ENCODE measurements at places on chromosomes 4 and X.

- no peak for DNase-seq
These were observed at the start of gene GPRASP2 for GRCh38 chrX:102712216-102712966. TSS of gene GPRASP2 (plus strand) at chrX:102712448. CDS start at chrX:102714870, 2,422 bp downstream.

DNA sequence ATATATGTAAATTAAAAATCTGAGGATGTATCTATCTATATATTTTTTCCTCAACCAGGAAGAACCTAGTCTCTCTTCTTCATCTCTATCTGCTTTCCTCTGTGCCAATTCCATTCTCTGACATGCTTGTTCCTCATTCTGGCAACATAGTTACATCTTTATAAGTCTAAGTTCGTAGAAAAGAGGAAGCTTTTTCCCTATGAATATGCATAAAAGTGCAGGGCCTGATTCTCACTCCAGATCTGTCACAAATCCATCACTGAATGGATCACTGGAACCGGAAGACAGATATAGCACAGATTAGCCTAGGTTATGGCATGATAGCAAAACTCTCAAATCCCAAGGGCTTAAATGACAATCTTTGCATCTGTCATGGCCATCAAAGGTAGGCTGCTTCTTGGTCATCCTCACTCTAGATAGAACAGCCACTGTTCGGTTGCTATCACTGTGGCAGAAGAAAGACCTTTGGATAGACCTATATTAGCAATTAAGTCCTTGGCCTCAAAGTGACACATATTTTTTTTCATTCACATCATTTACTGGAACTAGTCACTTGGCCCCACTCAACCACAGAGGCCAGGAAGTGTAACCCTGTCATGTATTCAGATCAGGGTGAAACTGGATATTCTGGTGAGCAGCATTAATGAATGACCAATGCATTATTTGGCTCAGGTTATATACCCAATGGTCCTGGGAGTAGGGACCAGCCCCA, 22.2 kb downstream of the DTHD1 start:
- DNase-seq: no peak

GRCh38 chrX:135009057-135009610, 13.2 kb downstream of the RTL8B start:
- DNase-seq: no peak

DNA sequence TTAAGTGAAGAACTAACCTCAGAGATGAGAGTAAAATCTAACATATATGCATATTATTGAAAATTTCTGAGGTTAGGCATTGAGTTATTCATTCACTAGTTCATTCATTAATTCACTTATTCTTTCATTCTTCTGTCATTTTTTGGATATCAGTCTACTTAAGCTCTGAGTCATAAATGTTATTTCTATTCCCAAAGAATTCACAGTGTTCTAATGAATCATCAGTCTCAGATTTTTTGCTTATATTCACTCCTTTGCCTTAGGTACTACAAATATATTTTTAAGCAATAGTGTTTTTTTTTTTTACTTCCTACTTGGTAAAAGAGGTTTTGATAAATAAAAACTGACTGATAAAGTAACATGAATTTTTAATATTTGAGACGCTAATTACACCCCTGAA, 95.2 kb upstream of the DKK2 start:
- no peak for DNase-seq

DNA sequence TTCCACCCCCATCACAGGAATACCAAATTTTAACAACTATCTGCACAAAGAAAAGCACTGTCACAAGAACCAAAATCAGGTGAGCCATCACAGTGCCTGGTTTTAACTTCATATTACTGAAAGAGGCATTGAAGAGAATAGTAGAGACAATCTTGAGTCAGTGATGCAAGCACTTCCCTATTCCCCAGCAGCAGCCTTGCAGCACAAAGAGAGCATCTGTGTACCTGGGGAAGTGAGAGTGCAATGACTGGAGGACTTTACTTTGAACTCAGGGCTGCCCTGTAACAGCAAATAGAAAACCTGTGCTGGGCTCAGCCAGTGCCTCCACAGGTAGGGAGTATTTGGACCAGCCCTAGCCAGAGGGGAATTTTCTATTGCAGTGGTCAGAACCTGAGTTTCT, 361.8 kb downstream of the TEX13C start:
- no peak for DNase-seq

DNA sequence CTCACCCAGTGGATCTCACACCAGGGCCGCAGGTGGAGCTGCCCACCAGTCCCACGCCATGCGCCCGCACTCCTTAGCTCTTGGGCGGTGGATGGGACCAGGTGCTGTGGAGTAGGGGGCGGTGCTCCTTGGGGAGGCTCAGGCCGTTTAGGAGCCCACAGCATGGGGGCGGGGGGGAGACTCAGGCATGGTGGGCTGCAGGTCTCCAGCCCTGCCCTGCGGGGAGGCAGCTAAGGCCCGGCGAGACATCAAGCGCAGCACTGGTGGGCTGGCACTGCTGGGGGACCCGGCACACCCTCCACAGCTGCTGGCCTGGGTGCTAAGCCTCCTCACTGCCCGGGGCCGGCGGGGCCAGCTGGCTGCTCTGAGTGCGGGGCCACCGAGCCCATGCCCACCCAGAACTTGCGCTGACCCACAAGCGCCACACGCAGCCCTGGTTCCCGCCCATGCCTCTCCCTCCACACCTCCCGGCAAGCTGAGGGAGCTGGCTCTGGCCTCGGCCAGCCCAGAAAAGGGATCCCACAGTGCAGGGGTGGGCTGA, 312.9 kb upstream of the GIMD1 start:
- no peak for DNase-seq

GRCh38 chr4:68372588-68372987, 22.7 kb upstream of the YTHDC1 start:
- no peak for DNase-seq

GRCh38 chrX:78831523-78831922, 84.0 kb downstream of the LPAR4 start:
- no peak for DNase-seq

DNA sequence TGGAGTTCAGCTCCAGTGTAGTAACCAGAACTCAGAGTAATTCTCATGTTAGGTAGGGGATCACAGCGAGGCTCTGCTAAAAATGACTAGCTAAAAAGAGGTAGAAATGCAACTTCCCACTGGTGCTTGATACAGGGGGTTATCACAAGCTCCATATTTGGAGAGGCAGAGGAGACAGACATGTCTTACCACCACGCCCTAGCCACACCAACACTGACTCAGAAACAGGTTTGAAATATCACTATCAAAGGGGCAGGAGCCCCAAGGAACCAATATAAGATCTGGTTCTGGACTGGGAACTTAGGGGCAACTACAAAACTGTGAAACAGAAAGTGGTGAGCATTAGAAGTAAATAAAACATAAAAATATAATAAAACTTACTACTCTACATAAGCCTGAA, 62.9 kb downstream of the IQCM start:
- DNase-seq: no peak

DNA sequence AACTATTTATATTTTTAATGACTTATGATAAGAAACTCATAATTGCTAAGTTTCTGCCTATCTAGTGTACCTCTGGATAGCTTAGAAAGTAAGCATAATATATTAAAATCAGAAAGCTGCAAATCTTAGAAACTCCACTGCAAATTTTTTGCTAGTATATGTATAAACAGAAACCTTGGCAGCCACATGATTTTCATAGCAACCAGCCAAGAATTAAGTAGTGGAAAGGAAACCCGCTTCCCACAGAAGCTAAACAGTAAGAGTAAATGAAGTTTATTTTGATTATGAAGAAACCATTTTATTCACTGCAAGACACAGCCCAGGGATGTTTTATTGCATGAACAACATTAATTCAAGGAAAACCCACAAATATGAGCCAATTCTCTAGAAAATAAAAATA, 872.5 kb upstream of the ADGRL3 start:
- no peak for DNase-seq

- DNase-seq: peak; percentile 40
These were observed 4.5 kb downstream of the MID1IP1 start for GRCh38 chrX:38805432-38806389.

DNA sequence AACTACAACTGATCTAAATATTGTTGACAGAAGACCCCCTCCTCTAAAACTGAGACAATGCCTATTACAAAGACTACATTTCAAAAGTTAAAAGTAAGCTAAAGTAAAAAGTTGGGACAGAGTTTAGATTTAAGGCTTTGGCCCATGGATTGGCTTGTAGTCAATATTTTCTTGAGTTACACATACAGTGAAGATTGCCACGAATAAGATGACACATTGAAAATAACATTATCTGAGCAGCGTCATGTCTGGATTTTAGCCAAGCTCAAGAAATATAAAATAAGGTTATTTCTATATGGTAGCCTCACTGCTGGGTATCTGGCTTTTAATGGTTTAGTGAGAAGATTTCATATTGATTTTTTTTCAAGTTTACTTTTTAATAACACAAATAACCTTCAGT, 266.2 kb upstream of the LDB2 start:
- DNase-seq: no peak

GRCh38 chrX:40340116-40340515, 240.7 kb upstream of the ATP6AP2 start:
- DNase-seq: peak; percentile 2

DNA sequence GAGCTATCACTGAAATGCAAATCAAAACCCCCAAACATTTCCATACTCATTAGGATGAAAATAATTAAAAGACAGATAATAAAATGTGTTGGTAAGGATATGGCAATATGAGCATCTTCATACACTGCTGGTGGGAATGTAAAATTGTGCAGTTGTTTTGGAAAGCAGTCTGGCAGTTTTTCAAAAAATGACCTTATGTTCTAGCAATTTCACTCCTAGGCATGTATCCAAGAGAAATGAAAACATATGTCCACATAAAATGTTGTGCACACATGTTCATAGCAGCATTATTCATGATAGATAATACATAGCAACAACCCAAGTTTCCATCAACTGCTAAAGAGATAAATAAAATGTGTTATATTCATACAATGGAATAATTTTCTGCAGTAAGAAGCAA, 14.8 kb upstream of the GPRASP2 start:
- DNase-seq: no peak

- DNase-seq: no peak
These were observed 46.9 kb downstream of the ACOX3 start for GRCh38 chr4:8393593-8394038.

- no peak for DNase-seq
These were observed 287.2 kb downstream of the FRMPD4 start for GRCh38 chrX:12425496-12425895.

DNA sequence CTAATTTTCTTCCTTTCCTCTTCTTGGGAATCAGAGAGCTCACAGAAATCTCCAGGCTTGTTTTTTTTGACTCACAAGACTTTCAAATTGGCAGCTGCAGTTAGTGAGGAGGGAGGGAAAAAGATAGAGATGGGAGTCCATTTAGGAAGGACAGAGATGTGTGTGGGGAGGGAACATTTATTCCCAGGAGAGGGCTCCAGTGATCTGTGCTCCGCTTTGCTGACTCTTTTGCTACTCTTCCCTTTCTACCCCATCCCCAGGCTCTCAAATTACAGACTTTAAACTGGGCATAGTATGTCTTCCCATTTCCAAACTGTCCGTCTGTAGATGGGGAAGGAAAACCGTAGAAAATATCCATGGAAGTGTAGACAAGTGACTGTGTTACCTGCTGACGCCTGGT, 39.1 kb upstream of the UCP1 start:
- DNase-seq: no peak

DNA sequence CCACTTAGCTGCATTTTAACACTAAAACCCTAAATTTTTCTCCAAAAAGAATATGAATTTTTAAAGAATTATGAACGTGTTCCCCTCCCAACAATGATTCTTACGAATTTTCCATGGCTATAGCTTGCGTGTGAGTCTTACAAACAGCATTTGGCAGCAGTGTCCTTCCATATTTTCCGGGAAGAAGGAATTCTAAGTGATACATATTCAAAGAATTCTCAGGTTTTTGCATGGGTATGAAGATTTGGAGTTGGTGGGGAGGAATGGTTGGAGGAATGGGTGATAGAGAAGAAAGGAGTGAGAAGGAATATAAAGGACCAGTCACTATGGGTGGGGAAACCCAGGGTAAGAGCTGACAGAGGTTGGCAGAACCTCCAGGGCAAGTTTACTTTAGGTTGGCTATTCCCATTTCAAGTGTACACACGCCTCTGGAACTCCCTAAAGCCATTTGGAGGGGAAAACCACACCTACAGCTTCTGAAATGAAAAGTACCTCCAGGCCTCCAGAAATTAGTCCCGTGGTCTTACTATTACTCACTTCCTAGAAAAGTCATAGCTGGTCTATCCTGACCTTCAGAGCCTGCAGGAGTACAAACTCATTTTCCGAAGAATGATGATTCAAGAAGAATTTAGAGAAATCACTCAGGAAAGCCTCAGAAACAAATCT, 420.8 kb upstream of the DIPK2B start:
- DNase-seq: no peak

GRCh38 chrX:45750639-45751038, 550.0 kb upstream of the DIPK2B start:
- DNase-seq: no peak

- no peak for DNase-seq
These were observed 49.1 kb downstream of the PRKG2 start for GRCh38 chr4:81165861-81166430.

DNA sequence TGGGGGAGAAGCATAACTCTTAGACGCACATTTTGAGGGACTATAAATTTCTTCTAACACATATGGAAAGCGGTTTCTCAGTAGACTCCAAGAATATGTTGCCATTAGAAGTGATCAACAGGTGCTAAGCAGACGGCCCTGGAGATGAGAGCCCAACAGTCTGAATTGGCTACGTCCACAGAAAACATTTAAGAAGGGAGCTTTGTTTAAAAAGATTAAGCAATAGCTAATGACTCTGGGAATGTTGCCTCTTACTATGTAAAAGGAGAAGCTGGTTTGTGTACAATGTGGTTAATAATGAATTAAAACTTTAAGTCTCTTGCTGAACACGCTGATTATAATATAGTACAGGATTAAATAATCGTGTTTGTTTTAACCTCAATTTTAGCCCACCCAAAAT, 399.5 kb downstream of the SMARCA1 start:
- no peak for DNase-seq

- DNase-seq: no peak
These were observed 16.5 kb upstream of the SYNPO2 start for GRCh38 chr4:118872181-118872580.

DNA sequence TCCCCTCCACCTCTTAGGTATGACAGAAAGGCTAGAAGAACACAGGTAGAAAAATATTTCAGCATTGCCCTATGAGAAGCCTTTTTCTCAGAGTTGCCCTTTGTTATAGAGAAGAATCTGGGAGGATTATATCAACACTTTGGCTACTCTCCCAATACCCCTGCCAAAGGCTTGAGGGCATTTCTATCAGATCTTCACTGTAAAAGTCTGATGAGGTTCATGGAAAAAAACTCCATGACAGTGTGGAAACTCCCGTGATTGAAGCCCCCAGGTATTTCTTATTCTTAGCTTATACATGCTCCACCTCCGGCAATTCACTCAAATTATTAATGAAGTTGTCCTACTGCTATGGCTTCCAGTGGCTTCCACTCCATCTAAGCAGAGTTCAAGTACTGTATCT, 753.6 kb downstream of the CENPC start:
- DNase-seq: no peak

GRCh38 chrX:132001127-132001526, 22.0 kb upstream of the STK26 start:
- DNase-seq: no peak

Data from NCI-H526 treated with DMSO at 0.1 percent for 48 hours (cell line).